ENCODE measurements at places on chromosomes 3 and 15. TPM values are rescaled to one million over a fixed set of nuclear protein-coding genes. Genes with fewer than 3 reads are reported as not detected.
A peak's percentile ranks its signal among the peaks of the same experiment; 100 is the strongest.

Gene CTXND1
- not detected for polyA plus RNA-seq

DNA sequence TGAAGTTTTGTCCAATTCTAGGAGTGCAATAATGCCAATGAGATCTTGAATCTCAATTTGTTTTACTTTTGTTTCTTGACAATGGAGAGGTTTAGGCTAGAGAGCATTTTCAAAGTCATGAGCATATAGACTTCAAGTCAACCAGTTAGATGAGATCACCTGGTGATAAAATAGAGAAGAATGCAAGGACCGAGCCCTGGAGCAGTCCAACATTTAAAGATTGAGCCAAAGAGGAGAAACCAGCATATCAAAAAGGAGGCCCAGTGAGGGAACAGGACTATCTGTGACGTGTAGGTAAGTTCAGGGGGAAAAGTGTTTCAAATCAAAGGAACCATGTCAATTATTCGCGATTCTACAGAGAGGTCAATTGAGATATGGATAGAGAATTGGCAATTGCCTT is 1.7 kb upstream of the PIAS1 start:
- H3K27me3 ChIP-seq, result peaks cover 3% of the 10 kb centered on the region
- no peak overlapping the region for H3K4me3 ChIP-seq
- peak; percentile 16 for DNase-seq
- H3K4me1 ChIP-seq, result no peaks in the 10 kb centered on the region
- H3K36me3 ChIP-seq, result no peaks in the 10 kb centered on the region

Gene ZNF770
- 9.4 TPM for polyA plus RNA-seq

GRCh38 chr3:139830817-139831216 is 104.2 kb upstream of the CLSTN2 start:
- no peaks in the 10 kb centered on the region for H3K27me3 ChIP-seq
- H3K36me3 ChIP-seq, result no peaks in the 10 kb centered on the region
- no peak overlapping the region for H3K4me3 ChIP-seq
- no peaks in the 10 kb centered on the region for H3K4me1 ChIP-seq
- no peak for DNase-seq
- no peak overlapping the region for H3K27ac ChIP-seq

DNA sequence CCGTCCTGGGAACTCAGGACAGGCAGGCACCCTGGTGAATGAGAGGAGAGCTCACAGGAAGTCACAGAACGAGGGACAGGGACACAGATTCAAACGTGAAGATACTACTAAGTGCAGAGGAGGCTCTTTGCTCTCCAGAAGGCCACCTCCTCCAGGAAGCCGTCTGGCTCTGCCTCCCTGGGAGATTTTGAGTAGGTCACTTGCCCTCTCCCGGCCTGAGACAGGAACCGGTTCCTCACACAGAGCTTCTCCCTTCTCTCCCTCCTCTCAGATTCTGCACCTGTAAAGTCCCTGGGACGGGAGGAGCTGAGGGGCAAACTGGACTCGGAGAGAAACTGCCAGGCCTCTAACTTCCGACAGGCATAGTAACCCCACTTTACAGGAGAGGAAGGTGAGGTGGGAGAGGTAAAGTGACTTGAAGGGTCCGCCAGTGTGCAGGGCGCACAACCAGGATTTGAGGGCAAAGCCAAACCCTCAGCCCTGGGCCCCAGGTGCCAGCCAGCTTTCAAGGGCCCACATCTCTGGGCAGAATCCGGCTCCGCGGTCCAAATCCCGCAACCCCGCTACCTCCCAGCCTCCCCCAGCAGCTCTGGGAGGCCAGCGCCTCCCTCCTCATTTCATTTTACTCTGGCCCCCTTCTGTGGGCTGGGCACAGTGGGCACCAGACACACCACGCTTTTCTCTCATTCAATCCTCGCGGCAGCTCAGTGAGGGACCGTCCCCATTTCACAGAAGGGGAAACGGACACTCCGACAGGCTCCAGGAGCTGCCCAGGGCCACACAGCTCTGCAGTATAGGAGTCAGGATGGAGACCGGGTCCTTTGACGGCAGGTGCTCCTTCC is 150.2 kb downstream of the SMAD6 start:
- H3K4me3 ChIP-seq, result no peak overlapping the region
- H3K36me3 ChIP-seq, result no peaks in the 10 kb centered on the region
- H3K27ac ChIP-seq, result 0 out of 2 replicates have a peak overlapping the region, but pooled peaks have one; percentile 9
- H3K4me1 ChIP-seq, result peaks cover 11% of the 10 kb centered on the region

Gene UROC1
- polyA plus RNA-seq, result not detected

GRCh38 chr3:40463579-40463978 is 6.4 kb downstream of the RPL14 start:
- no peak for DNase-seq
- peaks cover 40% of the 10 kb centered on the region for H3K36me3 ChIP-seq
- H3K4me3 ChIP-seq, result no peak overlapping the region
- H3K27ac ChIP-seq, result no peak overlapping the region

Gene TCAIM
- 8.1 TPM for polyA plus RNA-seq

DNA sequence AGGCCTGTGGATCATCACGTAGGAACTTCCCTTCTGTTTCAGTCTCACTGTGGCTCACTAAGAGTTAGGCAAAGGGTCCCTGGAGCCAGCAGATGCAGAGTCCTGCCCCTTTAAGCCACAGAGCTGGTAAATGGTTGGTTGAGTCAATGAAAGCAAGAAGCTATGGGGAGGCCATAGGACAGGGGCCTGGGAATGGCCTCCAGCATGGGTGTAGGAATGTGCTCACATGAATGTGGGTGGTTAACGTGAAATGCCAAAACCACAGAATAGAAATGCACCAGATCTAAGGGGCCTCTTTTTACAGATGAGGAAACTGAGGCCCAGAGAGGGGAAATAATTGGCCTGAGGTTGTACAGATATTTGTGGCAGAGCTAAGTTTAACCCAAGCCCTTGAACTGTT is 150.3 kb downstream of the TLE3 start:
- H3K27ac ChIP-seq, result no peak overlapping the region
- H3K4me3 ChIP-seq, result no peak overlapping the region
- no peaks in the 10 kb centered on the region for H3K36me3 ChIP-seq
- DNase-seq, result no peak
- H3K4me1 ChIP-seq, result peaks cover 3% of the 10 kb centered on the region

Gene FGF7
- 27.3 TPM for polyA plus RNA-seq

DNA sequence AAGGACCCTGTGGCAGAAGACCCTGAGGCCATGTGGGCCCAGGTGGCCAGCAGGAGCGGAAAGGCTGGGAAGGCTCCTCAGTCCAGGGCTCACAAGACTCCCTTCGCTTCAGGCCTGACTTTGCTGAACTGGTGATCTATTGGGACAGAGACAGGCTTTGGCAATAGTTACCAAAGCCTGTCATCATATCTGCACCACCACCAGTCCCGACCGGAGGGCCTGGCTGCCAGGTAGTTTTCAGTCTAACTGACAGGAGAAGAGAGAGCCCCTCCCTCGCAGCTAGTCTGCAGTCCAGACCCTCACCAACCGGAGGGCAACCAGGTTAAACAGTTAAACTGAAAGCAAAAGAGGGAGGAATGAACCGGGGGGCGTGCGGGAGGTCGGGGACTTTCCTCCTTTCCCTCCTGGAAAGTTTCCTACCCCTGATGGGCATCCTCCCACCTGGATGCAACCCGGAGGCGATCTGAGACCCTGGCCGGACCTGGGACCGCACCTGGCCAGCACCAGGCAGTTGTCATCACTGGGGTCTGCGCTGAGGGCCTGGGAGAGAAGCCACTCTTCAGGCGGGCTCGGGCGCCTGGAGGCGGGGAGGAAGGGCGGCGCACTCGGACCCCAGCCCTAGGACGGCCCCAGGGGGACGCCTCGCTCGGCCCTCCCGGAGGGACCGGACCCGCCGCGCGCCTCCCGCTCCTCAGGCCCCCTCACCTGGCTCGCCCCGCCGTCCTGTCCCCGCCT is 435 bp downstream of the RAB27A start:
- H3K36me3 ChIP-seq, result no peaks in the 10 kb centered on the region
- no peaks in the 10 kb centered on the region for H3K27me3 ChIP-seq
- H3K27ac ChIP-seq, result peak overlapping the region; percentile 87
- no peaks in the 10 kb centered on the region for H3K4me1 ChIP-seq
- peak overlapping the region; percentile 68 for H3K4me3 ChIP-seq

GRCh38 chr3:149620291-149621020 is 37.4 kb downstream of the WWTR1 start:
- DNase-seq, result peak; percentile 87
- peak overlapping the region; percentile 22 for H3K27ac ChIP-seq
- no peak overlapping the region for H3K4me3 ChIP-seq
- H3K36me3 ChIP-seq, result peaks cover 6% of the 10 kb centered on the region

- H3K27me3 ChIP-seq, result no peaks in the 10 kb centered on the region
- DNase-seq, result no peak
- no peaks in the 10 kb centered on the region for H3K36me3 ChIP-seq
- no peaks in the 10 kb centered on the region for H3K4me1 ChIP-seq
- no peak overlapping the region for H3K4me3 ChIP-seq
- no peak overlapping the region for H3K27ac ChIP-seq
Measured at GRCh38 chr3:178685591-178685906, 149.3 kb downstream of the KCNMB2 start.

Gene UBE2E2
- 35.2 TPM for polyA plus RNA-seq

GRCh38 chr3:128577711-128578110 is 72.9 kb downstream of the RPN1 start:
- peaks cover 30% of the 10 kb centered on the region for H3K27me3 ChIP-seq
- H3K4me1 ChIP-seq, result no peaks in the 10 kb centered on the region
- no peak overlapping the region for H3K4me3 ChIP-seq
- DNase-seq, result no peak
- H3K36me3 ChIP-seq, result no peaks in the 10 kb centered on the region

Gene FOXL2NB
- polyA plus RNA-seq, result not detected

Gene SLC24A5
- not detected for polyA plus RNA-seq

- no peak for DNase-seq
- no peaks in the 10 kb centered on the region for H3K36me3 ChIP-seq
- peaks cover 5% of the 10 kb centered on the region for H3K4me1 ChIP-seq
- H3K4me3 ChIP-seq, result no peak overlapping the region
Measured at GRCh38 chr3:196691386-196691785, 20.7 kb downstream of the CEP19 start.

Gene TRAK1
- polyA plus RNA-seq, result 25.6 TPM

Data from IMR-90 (cell line).